ENCODE measurements at places on chromosomes 11 and 22.

DNA sequence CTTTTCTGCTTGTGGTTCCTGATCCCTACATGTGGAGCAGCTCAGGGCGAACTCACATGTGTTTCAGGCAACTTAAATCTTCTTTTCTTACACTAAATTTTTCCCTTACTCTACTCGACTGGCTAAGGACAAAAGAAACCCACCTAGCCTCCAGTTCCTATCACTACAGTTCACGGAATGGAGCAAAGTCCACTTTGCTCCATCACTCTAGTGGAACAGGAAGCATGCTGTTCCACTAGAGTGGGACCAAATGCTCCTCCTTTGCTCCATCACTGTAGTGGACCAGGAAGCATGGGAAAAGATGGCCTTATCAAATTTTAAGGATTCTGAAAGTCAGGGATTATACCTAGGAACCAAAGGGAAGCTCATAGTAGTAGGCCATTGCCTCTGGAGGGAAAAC lies 36.1 kb downstream of the PDE3B start:
- no peak for DNase-seq

DNA sequence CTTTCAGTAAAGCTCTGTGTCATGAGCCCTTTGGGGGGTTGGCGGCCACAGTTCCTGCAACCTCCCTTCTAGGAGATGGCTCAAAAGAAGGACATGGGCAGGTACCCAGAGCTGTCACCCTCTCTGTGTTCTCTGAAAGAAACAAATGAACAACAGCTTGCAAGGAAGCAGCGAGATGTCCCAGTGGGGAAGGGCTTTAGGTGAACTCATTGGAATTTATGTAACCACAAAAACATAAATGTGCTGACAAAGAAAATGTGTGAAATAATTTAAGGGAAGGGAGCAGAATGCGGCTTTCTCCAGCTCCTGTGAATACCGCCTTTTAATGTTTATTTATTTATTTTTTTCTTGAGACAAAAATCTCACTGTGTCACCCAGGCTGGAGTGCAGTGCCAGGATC lies 3.3 kb downstream of the PARVG start:
- no peak for DNase-seq

GRCh38 chr11:5235364-5236095 lies 1.2 kb upstream of the HBD start:
- DNase-seq = no peak

GRCh38 chr11:68812526-68812925 lies 29.2 kb downstream of the CPT1A start:
- DNase-seq = no peak

GRCh38 chr11:134949121-134950090 lies 537.4 kb upstream of the B3GAT1 start:
- no peak for DNase-seq

DNA sequence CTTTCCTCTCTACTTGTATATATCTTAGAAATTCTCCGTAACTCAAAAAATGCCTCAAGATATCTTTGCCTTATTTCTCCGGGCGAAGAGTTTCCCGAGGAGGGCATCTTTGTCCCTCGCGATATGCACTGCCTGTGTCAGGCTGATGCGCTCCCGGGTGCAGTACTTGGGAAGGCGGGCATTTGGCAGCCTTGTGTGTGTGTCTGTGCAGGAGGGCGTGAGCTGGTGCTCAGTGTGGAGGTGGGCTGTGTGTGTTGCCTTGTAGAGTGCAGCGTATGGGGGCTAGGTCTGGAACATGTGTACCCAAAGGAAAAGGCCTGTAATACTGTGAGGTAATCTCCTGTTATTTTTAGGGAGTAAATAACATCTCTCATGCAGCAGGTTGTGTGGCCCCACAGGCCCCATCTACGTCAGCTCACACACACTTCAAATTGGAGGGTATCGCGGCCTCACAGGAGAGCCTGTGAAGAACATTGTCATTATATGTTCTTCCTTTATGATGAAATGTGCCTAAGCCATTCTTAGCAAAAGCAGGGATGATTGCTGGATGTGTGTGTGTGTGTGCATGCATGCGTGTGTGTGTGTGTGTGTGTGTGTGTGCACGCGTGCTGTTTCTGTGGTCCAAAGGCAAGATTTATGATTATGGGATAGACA lies 77.5 kb downstream of the KCNJ1 start:
- no peak for DNase-seq

DNA sequence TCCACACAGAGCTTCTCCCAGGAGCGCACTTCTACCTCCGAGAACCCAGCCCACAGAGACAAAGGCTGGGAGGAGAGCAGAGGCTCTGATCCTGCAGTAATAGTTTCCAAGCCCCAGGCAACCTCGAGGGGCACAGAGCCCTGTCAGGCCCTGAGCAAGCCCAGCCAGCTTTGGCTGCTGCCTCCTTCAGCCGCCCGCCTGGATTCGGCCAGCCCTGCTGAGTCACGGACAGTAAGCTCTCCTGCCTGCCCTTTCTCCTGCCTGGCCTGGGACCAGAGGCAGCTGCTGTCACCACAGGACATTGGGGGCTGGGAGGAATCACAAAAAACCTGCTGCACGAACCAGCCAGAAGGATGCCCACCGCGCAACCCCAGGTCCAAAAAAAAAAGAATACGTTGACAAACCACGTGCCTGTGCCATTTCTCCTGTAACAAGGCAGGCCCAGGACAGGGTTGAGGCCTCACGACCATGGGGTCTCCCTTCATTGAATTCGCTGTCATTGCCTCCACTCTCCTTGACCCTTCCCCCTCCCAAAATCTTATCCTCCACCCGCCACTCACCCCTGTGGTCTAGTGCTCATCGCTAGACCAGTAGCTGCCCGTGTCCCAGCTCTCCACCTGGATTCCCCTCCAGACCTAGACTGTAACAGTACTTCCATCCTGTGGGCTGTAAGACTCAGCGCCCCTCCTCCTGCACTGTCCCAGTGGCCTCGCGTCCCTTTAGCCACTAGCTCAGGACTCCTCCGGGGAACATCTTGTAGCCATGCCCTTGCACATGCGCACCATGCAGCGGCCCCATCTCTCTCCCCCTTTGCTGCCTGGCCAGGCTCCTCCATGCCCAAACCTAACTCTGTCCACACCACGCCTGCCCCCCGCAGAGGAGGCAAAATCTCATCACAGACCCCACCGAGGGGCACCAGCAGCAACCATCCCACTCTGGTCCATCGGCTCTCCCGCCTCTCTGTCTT lies 7.4 kb upstream of the SLC22A12 start:
- DNase-seq = no peak

DNA sequence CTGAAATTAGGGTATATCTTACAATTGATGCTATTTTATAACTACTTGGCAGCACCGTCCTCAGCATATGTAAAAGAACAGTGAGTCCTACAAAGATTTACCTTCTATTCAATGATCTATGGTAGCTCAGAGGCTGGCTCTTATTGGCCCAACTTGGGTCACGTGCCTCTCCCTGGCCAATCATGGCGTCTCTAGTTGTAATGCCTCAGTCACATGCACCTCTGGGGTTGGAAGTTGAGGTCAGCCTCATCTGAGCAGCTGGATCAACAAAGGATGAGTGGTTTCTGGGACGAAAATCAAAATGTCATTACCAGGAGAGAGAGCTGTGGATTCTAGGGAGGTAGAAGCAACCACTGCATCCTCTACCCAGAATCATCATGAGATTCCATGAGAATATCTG lies 22.9 kb upstream of the ASPHD2 start:
- DNase-seq = no peak

DNA sequence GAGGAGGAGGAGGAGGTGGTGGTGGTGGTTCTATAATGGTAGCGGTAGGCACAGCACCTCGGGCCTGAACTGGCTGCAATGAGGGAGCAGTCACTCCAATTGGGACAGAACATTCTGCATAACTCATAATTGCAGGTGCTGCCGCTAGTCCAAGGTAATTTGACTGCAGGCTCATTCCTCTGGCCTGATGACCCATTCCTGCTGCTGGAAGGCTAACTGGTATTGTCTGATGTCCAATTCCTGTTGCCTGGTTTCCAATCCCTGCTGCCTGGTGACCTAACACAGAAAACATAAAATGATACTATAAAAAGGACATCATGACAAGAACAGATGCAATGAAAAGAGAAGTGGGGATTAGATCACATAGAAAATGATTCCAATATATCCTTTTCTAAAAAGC lies 7.9 kb upstream of the AGBL2 start:
- no peak for DNase-seq

DNA sequence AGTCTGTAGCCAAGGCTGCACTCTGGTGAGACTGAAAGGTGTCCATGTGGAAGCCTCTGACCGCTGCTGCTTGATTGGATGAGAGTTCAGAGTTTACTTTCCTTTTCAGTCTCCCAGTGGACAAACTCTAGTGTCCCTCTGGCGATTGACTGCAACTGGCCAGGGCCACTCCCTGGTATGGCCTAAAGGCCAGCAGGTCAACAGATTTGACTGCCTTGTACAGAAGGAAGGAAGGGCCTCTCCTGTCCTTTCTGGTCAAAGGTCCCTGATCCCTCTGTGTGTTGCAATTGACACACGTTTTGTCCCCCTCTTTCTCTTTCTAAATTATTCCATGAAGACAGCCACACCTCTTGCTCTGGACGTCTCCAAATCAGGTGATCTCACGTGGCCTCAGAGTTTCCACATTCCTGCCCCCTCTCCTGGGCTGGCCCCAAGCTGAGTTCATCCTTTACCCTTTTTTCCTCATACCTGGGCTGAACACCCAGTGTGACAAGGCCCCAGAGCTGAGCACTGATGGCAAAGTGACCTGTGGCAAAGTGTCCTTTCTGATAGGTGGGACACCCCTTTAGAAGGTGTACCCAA lies 18.7 kb upstream of the FBLN1 start:
- DNase-seq = no peak

DNA sequence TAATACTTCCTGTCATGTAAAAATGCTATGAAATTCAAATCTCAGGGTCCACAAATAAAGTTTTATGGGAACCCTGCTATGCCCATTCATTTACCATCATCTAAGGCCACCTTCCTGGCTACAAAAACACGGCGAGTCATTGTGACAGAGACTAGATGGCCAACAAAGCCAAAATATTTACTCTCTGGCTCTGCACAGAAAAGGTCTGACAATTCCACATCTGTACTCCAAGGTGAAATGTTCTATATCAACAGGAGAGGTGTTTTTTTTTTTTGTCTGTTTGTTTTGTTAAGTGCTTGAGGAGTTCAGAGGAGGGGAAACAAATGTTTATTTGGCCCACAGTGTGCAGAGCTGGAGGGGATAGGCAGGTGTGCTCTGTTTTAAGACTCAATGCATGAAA lies 18.6 kb upstream of the TMA7B start:
- no peak for DNase-seq

DNA sequence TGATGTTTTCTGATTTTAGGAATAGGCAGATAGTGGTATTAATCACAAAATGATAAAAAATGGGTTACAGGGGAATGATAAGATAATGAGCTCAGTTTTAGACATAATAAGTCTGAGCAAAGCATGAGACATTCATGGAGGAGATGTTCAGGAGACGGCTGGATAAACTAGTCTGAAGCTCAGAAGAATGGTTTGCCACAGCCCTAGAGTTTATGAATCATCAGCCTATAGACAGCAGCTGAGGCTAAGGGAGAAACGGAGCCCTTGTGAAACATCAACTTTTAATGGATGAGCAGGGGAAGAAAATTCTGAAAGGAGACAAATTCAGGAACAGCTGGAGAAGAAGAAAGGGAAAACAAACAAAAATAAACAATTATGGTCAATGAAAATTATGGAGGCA lies 87.2 kb downstream of the RELT start:
- no peak for DNase-seq

GRCh38 chr11:119100246-119100970 lies 1.2 kb downstream of the DPAGT1 start:
- DNase-seq = no peak

DNA sequence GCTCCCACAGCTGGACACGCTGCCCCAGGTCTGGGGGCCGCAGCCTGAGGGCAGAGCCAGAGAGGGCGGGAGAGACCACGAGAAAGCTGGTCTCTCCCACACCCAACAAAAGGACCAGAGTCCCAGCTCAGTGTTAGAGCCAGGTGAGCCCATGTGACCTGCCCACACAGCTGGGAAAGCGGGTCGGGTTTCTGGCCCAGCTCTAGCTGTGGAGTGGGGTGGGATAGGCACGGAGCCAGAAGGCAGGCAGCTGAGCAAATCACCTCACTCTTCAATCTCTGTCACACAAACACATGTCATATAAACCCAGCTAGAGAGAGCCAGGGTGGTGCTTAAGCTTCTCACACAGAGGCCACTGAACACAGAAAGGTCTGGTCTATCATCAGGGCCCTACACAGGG lies 7.8 kb upstream of the EIF3D start:
- DNase-seq = no peak

Data from activated CD8-positive, alpha-beta memory T cell treated with anti-CD3 and anti-CD28 coated beads for 1 hour (primary cell).